Stimulated activated CD4-positive, alpha-beta T cell treated with anti-CD3 and anti-CD28 coated beads, Interleukin-12 subunit alpha, Interleukin-12 subunit beta, amount 100 ng/mL, for 4 hours (primary cell): ENCODE measurements at places on chromosomes 16 and 17.

DNA sequence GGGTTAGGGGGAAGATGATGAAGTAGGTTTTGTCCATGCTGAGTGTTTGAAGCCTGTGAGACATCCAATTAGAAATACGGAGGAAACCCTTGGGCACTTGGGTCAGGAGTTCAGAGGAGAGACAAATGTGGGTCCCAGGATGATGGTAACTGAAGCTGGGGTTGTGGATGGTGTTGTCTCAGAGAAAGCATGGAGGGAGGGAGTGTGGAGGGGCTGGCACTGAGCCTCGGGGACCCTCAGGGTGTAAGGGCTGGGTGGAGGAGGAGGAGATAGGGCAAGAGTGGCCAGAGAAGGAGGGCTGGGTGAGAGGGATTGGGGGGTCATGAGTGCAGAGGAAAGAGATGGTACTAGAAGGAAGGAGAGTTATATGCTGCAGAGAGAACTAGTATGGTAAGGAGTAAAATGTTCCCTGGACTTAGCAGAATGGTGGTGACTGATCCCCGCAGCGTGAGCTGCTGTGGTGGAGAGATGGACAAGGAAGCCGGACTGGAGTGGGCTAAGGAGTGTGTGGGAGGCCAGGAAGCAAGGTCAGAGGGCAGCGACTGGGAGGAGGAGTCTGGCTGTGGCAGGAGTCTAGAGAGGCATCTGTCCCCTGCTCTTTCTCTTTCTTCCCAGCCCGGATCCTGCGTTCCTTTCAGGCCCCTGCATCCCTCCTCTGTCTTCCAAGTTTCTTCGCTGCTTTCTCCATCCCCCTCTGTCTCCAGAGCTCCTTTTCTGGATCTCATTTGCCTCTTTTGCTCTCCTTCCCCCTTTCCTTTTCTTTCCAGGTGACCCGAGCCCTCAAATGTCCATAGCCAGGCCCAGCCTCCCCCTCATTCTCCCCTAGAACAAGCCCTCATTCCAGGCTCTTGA is 3.9 kb upstream of the COL1A1 start:
- DNase-seq, result no peak

DNA sequence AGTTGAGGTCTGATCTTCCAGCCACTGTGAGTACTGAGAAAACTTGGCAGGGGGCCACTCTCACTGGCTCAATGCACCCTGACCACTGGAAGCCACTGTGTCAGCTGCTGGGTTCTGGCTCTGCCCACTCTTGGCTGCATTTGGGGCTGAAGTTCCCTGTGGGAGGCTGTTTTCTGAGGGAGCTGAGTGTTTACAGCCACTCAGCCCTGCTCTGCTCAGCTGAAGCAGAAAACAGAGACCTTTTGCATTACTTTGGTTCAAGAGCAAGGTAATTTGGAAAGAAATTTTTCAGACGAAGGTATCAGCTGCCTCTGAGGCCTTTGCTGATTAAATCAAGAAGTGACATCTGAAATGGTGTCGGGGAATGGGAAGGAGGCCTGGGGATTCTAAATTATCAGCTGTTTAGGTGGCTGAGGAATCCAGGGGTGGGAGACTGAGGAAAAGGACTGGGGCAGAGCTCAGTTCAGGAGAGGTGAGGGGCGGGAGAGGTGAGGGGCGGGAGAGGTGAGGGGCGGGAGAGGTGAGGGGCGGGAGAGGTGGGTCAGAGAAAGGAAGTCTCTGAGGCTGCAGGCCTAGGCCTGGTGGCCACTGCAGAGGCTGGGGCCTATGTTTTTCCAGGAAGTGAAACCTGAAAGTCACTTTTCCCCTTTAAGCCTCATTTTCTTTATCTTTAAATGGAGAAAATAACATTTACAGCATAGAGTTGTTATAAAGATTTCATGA is at the start of gene ACSM5:
TSS of gene ACSM5 (plus strand) at position 137 of the 723 bp plus-strand sequence. CDS start 1,951 bp downstream, outside the sequence.
- DNase-seq, result no peak

DNA sequence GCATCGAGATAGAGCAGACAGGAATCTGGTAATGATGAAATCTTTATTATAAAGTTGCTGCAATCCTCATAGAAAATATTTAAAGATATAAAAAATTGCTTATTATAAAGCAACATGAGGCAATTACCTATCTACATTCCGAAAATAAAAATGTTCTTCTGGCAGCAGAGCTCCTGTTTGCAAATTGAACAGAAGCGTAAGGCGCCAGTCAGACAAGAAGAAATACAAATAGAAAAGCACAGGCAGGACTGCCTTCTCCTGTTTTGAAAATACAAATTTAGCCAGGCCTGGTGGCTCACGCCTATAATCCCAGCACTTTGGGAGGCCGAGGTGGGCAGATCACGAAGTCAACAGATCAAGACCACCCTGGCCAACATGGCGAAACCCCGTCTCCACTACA is 95.6 kb downstream of the CDYL2 start:
- DNase-seq, result no peak

GRCh38 chr17:76725580-76726230 is 701 bp downstream of the JMJD6 start:
- DNase-seq, result peak; percentile 72

GRCh38 chr16:30982548-30983288 is 2.3 kb upstream of the HSD3B7 start:
- no peak for DNase-seq

- peak; percentile 96 for DNase-seq
These were observed 3.5 kb upstream of the TSPOAP1 start for GRCh38 chr17:58331815-58332777.

GRCh38 chr17:78409191-78409928 is 30.9 kb downstream of the PGS1 start:
- DNase-seq, result no peak
